ENCODE measurements at places on chromosomes 12 and 14. TPM values are rescaled to one million over a fixed set of nuclear protein-coding genes. Genes with fewer than 3 reads are reported as not detected.

The THAP2 gene
- total RNA-seq: 7.2 TPM

The GLI1 gene
- total RNA-seq: 1.9 TPM

GRCh38 chr12:1630827-1631591 is 2.0 kb downstream of the WNT5B start:
- no peaks in the 10 kb centered on the region for H3K27me3 ChIP-seq
- H3K4me3 ChIP-seq: no peak overlapping the region
- no peaks in the 10 kb centered on the region for H3K36me3 ChIP-seq
- no peak overlapping the region for H3K27ac ChIP-seq

DNA sequence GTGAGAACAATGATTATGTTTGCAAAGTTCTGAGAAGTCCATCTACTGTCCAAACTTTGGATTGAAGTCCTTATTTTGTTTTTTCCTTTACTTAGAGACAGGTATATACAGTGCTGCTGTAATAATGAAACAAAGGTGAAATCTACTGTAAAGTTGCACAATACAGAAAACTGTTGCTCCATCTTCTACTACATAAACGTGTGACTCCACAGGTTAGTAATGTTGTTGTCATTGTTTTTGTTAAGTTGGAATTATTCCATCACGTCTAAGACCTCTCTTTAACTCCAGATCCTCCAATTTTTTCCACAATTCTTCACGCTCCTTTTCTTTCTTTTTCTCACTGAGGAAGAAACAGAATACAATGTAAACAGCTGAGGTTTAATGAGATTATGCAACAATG is 57.0 kb upstream of the GPHB5 start:
- no peak overlapping the region for H3K27ac ChIP-seq
- no peak overlapping the region for H3K4me3 ChIP-seq
- peaks cover 12% of the 10 kb centered on the region for H3K36me3 ChIP-seq
- H3K4me1 ChIP-seq: no peaks in the 10 kb centered on the region
- no peaks in the 10 kb centered on the region for H3K27me3 ChIP-seq
- DNase-seq: no peak

- no peak overlapping the region for H3K4me3 ChIP-seq
- no peaks in the 10 kb centered on the region for H3K27me3 ChIP-seq
- DNase-seq: no peak
- no peaks in the 10 kb centered on the region for H3K36me3 ChIP-seq
- no peak overlapping the region for H3K27ac ChIP-seq
These were observed 48.9 kb upstream of the POC1B start for GRCh38 chr12:89574736-89575208.

DNA sequence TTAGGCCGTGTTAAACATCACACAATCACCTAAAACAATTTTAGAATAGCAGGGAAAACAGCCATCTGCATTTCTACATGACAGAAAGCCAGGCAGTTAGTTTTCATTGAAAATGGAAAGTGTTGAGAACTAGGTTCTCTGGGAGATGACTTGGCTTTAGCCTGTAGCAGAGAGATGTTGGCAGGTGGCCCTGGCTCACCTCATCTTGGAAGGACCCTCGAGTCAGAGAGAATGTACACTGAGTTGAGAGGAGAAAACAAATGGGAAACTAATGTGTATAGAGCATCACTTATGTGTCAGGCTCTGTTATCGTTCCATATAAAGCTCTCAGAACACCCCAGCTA is 51.9 kb downstream of the SUSD6 start:
- no peaks in the 10 kb centered on the region for H3K27me3 ChIP-seq
- H3K4me3 ChIP-seq: no peak overlapping the region
- DNase-seq: no peak
- H3K36me3 ChIP-seq: peaks cover 15% of the 10 kb centered on the region
- peaks cover 85% of the 10 kb centered on the region for H3K4me1 ChIP-seq
- H3K27ac ChIP-seq: peak overlapping the region; percentile 82

Measured in Karpas-422 (cell line).